ENCODE measurements at places on chromosomes 2 and 18. TPM values are rescaled to one million over a fixed set of nuclear protein-coding genes. Genes with fewer than 3 reads are reported as not detected.

The C2orf72 gene
- total RNA-seq, result 0.20 TPM

The OXER1 gene
- not detected for total RNA-seq

The GRP gene
- total RNA-seq, result not detected

The EDAR gene
- total RNA-seq, result not detected

The ALK gene
- total RNA-seq, result not detected

The ALLC gene
- not detected for total RNA-seq

The DCDC2C gene
- not detected for total RNA-seq

The SIGLEC15 gene
- 5.1 TPM for total RNA-seq

The SNED1 gene
- total RNA-seq, result 391 TPM

The XPO1 gene
- total RNA-seq, result 215 TPM

The KYNU gene
- total RNA-seq, result 15.2 TPM

The UGT1A4 gene
- not detected for total RNA-seq

The INO80C gene
- 5.5 TPM for total RNA-seq

The LYPD1 gene
- total RNA-seq, result not detected

The TUBA4B gene
- not detected for total RNA-seq

The PSTPIP2 gene
- total RNA-seq, result 3.5 TPM

The IL1RL1 gene
- under 0.01 TPM for total RNA-seq

The IL36RN gene
- not detected for total RNA-seq

The ABCG8 gene
- total RNA-seq, result not detected

The CCDC121 gene
- 1.2 TPM for total RNA-seq

The BOLL gene
- not detected for total RNA-seq

The CCT7 gene
- total RNA-seq, result 375 TPM

The RAB6C gene
- total RNA-seq, result not detected

The CD28 gene
- not detected for total RNA-seq

The IGFBP5 gene
- total RNA-seq, result 106 TPM

The CD8A gene
- total RNA-seq, result under 0.01 TPM

The IL1A gene
- total RNA-seq, result not detected

The SERPINB4 gene
- total RNA-seq, result under 0.01 TPM

The MEP1B gene
- not detected for total RNA-seq

The SERPINB12 gene
- not detected for total RNA-seq

The BCL11A gene
- not detected for total RNA-seq

The ANKRD53 gene
- 0.39 TPM for total RNA-seq

The TMEM198 gene
- total RNA-seq, result 1.2 TPM

The HRH4 gene
- total RNA-seq, result under 0.01 TPM

The CREG2 gene
- 0.78 TPM for total RNA-seq

The TUBA4A gene
- 17.6 TPM for total RNA-seq

The MOCOS gene
- total RNA-seq, result 8.8 TPM

The THSD7B gene
- not detected for total RNA-seq

The CHRNG gene
- not detected for total RNA-seq

The CAVIN2 gene
- total RNA-seq, result 20.6 TPM

The MAP3K19 gene
- not detected for total RNA-seq

The TNFAIP6 gene
- 23.5 TPM for total RNA-seq

The EGR4 gene
- not detected for total RNA-seq

The OSR1 gene
- 32.8 TPM for total RNA-seq

The IL1RN gene
- 0.37 TPM for total RNA-seq

The CHRND gene
- not detected for total RNA-seq

The NPHP1 gene
- 5.5 TPM for total RNA-seq

The SEC11C gene
- total RNA-seq, result 10.2 TPM

The INO80B gene
- total RNA-seq, result 11.4 TPM

The EMILIN2 gene
- 21.1 TPM for total RNA-seq
